ENCODE measurements at places on chromosomes 6 and 20.

GRCh38 chr6:158575550-158575949 lies 15.7 kb downstream of the TMEM181 start:
- DNase-seq = no peak

DNA sequence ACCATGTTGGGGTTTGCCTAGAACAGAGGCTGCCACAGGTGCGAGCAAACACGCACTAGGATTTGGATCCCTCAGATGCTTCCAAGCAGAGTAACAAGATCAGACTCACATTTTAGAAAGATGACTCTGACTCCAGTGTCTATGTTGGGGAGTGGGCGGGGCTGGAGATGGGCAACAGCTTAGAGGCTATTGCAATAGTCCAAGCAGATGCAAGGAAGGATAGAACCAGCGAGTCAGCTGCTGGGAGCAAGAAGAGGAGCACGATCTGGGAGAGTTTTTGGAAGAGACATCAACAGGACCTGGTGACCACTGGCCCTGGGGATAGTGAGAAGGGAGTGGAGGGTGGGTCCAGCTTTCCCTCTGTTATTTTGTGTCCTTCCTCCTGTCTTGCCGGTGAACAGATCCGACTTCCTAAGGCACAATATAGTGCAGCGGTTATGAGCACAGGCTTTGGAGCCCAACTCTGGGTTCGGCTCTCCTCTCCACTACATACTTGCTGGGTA lies 52.7 kb downstream of the FGD2 start:
- DNase-seq = no peak

GRCh38 chr20:3433744-3434143 lies 26.3 kb upstream of the DNAAF9 start:
- DNase-seq = no peak

DNA sequence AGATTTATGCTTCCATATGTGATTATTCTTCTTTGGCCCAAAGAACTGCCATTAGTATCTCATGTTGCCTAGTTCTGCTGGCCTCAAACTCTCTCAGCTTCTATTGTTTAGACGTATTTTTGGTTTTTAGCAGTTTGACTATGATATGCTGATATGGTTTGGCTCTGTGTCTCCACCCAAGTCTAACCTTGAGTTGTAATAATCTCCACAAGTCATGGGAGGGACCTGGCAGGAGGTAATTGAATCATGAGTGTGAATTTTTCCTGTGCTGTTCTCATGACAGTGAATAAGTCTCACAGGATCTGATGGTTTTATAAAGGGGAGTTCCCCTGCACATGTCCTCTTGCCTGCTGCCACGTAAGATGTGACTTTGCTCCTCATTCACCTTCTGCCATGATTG lies 96.7 kb upstream of the ARG1 start:
- DNase-seq = no peak

Measured in caudate nucleus (tissue), 63 donors.